ENCODE measurements at places on chromosomes 12 and 14.
A peak's percentile ranks its signal among the peaks of the same experiment; 100 is the strongest.

- no peak for DNase-seq
Observed at GRCh38 chr12:88782351-88782750, 202.1 kb upstream of the KITLG start.

GRCh38 chr12:112848972-112849371 lies 57.4 kb downstream of the RPH3A start:
- no peak for DNase-seq

DNA sequence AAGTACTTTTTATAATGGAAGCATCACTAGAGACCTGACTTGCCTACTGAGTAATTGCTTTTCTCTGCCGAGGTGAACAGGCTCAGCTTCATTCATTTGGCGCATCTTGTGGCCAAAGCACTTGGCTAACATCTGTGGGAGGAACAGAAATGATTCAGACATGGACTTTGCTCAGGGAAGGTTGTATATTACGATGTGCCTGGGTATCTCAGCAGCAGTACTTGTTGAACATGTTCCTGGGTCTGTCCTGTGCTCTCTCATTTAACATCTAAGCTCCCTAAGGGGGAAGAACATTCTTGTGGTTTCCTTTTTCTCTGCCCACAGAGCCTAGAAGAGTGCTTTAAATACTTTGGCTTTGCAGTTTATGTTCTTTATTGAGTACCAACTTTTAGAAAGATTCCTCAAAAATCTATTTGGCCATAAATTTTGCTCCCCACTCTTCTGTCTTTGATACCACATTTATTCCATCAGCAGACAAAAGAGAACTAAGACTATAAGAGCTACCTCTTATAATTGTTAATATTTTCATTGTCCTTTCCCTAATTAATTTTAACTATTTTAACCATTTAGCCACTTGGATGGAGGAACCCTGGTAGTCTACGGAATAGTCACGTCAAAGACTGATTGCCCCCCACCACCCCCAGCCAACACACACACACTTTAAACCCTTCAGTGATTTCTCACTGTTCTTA lies 101.2 kb upstream of the EGLN3 start:
- no peak for DNase-seq

GRCh38 chr14:20487396-20487725 lies 18.0 kb upstream of the RNASE10 start:
- no peak for DNase-seq

DNA sequence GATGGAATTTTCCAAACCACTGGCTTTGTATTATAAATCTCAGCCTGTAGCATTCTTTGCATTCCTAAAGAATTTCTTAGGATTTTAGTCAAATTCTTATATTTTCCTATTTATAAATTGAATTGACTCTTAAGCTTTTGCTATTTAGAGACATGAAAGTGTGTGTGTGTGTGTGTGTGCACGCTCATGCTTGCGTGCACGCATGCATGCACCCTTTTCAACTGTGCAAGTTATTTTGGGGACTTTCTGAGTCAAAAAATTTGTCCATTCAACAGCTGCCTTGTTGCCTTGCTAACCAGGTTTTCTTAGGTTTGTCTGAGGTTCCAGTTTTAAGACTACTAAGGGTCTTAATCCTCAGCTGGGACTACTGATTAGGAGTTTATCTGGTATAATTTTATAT lies 42.6 kb downstream of the GPATCH2L start:
- peak; percentile 74 for DNase-seq

- DNase-seq = peak; percentile 10
Observed at GRCh38 chr12:81450920-81451739, 308.0 kb downstream of the PPFIA2 start.

GRCh38 chr12:3759878-3760277 lies 7.0 kb upstream of the CRACR2A start:
- DNase-seq = no peak

DNA sequence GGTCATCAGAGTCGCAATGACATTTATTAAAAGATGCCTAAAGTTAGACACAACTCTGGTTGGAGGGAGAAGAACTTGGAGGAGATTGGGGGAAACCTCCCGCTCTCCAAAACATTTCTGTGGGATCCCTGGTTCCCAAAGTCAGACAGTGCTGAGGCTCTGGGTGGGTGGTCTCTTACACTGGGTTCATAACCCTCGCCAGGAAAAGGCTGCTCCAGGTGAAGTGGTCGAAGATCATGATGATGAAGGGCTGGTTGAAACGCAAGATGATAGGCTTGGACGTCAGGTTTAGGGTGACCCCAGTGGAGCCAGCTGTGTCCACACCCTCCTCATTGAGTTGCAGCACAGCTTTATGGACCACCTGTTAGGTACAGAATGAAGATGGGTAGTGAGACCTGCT lies 11.2 kb upstream of the SERPINA10 start:
- DNase-seq = no peak

DNA sequence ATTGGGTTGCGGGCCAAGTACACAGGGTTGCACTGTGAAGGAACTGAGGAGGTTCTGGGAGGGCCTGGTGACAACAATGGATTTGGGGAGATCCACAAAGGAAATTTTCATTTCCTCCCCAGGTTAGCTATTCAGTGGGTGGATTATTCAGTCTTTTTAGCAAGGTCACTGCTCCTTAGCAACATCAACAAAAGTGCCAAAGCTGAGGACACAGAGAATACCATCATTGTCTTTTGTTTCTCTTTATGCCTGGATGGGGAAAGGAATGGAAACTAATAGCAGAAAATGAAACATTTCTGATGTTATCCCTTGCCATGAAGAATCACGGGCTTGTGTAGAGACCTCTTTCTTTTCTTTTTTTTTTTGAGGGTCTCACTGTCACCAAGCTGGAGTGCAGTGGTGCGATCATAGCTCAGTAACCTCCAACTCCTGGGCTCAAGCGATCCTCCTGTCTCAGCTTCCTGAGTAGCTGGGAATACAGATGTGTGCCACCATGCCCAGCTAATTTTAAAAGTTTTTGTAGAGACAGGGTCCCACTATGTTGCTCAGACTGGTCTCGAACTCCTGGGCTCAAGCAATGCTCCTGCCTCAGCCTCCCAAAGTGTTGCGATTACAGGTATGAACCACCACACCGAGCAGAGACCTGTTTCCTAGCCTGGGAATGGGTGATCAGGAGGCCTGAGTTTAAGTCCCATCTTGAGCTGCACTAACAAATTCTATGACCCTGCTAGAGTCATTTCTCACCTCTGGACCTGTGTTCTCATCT lies 6.5 kb downstream of the PPP1R3E start:
- DNase-seq = no peak

- DNase-seq = no peak
Observed at GRCh38 chr14:103516426-103517173, 6.0 kb downstream of the CKB start.

- no peak for DNase-seq
Observed at GRCh38 chr12:50650285-50650684, 113.6 kb upstream of the ATF1 start.

- no peak for DNase-seq
Observed at GRCh38 chr12:15163030-15163976, 57.9 kb downstream of the RERG start.

DNA sequence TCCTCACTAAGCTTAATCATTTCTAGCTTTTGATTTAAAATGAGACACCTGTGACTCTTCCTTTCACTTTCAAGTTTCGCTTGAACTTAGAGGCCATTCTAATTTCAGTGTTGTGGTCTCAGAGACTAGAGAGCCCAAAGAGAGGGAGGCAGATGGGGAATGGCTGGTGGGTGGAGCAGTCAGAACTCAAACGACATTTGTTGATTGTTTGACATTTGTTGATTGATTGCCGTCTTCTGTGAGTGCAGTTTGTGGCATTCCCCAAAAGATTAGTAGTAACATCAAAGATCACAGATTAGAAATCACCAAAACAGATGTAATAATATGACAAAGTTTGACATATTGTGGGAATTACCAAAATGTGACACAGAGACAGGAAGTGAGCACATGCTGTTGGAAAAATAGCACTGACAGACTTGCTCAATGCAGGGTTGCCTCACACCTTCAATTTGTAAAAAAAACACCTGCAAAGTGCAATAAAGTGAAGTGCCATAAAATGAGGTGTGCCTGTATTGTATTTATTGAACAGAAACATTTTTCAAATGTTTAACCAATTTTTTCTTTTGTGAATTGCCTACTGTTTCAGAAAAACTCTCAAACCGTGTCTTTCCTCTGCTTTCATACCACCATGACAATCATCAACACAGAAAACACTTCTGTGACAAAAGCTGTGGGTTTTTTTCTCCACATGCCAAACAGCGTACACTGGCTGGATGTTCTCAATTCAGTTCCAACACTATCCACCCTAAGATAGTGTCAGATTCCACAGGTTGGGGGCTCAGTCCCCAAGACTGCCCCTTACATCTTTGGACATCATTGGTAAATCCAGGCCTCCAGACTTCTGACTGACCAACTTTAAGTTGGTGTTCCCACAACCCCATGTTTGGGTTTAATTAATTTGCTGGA lies 376.3 kb upstream of the RGS6 start:
- peak; percentile 92 for DNase-seq

DNA sequence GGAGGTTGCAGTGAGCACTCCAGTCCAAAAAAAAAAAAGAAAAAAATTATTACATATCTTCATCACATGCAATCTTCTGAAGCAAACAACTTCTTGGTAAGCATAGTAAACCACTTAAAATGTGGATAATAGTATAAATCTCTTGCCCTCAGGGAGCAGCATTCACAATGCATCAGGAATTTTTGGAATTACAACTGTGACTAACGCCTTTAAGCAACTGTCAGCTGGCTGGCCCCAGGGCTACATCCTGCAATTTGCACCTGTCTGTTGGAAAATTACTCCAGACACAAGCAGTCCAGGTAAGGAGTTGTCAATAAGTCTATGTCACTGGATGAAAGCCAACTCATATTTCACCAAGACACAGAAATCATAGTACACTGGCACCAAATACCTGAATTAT lies 5.5 kb upstream of the SLC7A7 start:
- DNase-seq = no peak

DNA sequence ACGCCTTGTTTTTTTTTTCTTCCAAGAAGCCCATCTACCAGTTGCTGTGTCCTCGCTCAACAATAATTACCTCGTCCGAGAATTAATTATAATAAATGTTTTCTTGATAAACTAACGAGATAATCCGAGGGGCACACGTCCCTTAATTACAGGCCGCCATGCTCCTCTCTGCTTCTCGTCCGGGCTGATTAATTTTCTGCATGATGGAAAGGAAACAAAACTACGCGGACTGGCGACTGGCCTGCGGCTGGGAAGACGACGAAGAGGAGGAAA lies 2.2 kb downstream of the OTX2 start:
- DNase-seq = no peak

GRCh38 chr12:112219195-112219594 lies 93.8 kb downstream of the TRAFD1 start:
- DNase-seq = no peak

DNA sequence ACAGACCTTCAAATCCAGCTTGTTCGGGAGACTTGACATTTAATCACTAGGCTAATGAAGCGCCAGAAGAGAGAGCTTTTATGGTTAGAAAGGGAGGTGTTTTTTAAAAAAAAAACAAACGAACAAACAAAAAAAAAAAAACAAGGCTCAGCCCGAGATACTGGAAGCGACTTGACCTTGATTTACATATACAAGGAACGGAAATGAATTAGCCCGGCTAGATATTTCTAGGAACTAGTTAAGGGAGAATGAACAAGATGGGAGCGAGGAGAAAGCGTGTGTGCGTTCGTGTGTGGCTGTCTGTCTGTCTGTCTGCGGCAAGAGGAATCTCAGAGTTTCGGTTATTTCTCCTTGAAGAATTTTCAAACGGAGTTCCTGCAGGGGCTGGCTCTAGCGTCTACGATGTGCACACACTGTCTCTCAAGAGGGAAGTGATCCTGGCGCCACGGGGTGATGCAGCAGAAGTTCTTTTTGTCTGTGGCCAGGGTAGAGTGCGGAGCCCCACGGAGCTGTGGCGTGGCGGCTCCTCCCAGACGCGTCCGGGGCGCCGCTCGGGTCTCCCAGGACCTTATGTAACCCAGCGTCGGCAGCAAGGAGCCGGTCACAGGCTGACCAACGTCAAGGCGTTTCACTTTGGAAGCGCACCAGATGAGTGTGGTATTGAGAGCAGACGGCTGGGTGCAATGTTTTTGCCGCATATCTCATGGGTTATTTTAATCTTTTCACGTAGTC lies 18.8 kb downstream of the SOCS2 start:
- DNase-seq = no peak

GRCh38 chr12:55925371-55925770 lies 2.3 kb downstream of the PYM1 start:
- DNase-seq = no peak

DNA sequence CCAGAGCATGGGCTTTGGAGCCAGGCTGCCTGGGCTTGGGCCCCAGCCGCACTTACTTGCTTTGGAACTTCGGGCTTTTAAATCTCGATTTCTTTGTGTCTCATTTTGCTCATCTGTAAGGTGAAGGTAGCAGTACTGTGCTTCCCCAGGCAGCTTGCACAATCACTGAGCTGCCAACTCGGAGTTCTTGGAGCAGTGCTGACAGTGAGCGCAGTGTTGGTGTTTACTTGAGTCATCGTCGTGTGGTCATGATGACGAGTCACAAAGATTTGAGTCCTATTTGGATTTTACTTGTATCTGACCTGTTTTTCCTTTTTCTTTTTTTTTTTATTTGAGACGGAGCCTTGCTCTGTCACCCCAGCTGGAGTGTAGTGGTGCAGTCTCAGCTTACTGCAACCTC lies 31.3 kb upstream of the ATF1 start:
- DNase-seq = no peak

DNA sequence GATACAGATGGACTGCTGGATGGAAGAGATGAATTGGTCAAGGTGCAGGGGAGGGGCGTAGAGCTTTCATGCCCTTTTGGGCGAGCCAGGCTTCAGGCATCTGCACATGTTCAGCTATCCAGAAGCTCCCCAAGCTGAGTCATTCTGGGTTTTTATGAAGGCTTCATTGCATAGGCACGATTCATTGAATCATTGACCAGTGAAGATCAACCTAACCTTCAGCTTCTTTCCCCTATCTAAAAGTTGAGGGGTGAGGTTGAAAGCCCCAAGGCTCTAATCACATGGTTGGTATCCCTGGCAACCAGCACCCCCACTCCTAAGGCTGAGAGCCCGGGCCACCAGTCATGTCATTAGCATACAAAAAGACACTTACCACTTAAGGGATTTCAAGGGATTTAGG lies 36.3 kb downstream of the RPS29 start:
- no peak for DNase-seq

- DNase-seq = no peak
Observed at GRCh38 chr12:92562063-92562734, 140.6 kb upstream of the PLEKHG7 start.

- DNase-seq = no peak
Observed at GRCh38 chr12:62256408-62257096, 3.7 kb upstream of the USP15 start.

DNA sequence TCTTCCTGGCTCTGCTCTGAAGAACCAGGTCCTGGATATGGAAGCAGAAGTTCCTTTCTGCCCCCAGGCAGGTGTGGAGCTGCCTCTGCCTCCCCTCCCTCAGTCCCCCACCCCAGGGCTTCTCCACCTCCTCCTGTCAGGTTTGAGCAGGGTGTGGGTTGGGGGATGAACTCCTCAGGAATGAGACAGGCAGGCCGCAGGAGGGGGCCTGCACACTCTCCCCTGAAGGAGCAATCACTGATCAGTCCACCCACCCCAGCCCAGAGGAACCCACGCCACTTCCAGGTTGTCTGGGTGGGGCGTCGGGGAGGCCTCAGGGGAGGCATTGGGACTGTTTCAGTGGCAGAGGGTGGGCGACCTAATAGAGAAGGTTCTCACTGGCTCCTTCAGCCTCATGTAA lies 26.6 kb downstream of the FAIM2 start:
- no peak for DNase-seq

GRCh38 chr14:72715215-72715849 lies 178.6 kb downstream of the DPF3 start:
- no peak for DNase-seq
